ENCODE measurements at places on chromosomes 16 and 17.

DNA sequence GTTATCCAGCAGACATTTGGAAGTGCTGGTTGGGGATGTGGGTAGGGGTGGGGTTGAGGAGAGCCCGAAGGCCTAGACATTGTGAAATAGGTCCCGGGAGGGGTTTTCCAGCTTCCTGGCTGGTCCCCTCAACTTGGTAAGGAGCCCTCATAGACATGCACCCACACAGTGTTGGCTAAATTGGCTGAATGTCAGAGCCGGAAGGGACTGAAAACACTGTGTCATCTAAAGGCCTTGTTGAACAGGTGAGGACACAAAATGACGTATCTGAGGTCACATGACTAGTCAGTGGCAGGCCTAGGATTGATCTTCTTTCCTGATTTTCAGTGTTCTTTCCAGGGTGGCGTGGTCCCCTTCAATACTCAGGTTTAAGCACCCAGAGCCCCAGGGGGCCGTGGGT, 27.6 kb downstream of the ITGB3 start:
- DNase-seq: no peak

GRCh38 chr16:48004141-48004695, 151.6 kb downstream of the ABCC12 start:
- DNase-seq: no peak

DNA sequence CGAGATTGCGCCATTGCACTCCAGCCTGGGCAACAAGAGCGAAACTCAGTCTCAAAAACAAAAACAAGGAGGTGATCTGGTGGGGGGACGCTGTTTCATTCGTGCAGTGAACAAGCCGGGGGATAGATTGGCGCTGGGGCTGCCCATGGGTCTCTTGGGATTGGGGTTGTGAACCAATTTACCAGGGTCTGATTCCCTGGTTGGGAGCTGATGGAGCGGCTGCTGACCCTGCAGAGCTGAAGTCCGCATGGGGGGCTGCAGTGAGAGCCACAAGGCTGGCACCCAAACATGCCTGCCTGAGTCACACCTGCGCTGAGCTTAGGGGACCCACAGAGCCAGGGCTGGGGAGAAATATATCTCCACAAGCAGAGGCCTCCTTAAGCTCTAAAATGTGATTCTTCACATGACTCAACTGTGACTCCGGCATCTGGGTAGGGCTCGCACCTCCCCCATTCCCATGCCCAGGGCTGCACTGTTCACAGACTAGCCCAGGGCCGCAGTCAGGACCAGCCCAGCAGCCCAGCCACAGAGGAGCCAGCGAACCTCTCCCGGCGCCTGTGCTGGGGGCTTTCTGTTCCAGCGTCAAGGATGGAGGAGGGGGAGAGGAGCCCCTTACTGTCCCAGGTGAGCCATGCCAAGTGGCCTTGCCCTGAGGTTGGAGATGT, 5.0 kb downstream of the TSPAN10 start:
- peak; percentile 79 for DNase-seq

DNA sequence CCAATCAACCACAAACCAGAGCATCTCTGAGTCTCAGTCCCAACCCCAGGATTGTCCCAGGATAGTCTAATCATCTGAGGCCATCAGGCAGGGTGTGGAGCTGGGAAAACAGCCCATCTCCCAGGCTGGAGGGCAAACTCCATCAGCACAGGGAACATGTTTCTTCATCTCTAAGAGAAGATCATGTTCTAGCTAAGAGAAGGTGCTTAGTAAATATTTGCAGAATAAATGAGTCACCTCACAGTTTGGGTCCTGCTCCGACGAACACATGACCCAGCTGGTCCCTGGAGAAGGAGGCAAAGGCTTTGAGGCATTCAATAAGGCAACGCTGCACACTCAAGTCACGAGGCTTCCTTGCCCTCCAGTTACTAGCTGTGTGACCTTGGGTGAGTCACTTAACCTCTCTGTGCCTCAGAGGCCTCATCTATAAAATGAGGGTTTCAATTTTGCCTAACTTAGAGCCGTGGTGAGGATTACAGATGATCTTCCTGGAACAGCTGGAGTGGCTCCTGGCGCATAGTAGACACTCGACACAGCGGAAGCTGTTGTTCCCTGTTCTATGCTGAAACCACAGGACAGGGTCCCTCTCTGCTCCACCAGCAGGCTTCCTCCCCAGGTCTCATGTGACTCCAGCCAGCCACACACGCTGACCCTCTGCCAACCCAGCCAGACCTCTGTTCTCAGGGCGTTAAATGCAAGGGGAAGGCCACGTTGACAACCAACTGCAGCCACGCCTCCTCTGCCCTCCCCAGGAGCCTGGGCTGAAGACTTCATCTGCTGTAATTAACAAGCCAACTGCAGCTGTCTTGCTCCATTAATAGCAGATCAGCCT, 10.3 kb upstream of the RPL38 start:
- DNase-seq: peak; percentile 39

- DNase-seq: no peak
Measured at GRCh38 chr17:83193336-83194185, 114.2 kb downstream of the METRNL start.

DNA sequence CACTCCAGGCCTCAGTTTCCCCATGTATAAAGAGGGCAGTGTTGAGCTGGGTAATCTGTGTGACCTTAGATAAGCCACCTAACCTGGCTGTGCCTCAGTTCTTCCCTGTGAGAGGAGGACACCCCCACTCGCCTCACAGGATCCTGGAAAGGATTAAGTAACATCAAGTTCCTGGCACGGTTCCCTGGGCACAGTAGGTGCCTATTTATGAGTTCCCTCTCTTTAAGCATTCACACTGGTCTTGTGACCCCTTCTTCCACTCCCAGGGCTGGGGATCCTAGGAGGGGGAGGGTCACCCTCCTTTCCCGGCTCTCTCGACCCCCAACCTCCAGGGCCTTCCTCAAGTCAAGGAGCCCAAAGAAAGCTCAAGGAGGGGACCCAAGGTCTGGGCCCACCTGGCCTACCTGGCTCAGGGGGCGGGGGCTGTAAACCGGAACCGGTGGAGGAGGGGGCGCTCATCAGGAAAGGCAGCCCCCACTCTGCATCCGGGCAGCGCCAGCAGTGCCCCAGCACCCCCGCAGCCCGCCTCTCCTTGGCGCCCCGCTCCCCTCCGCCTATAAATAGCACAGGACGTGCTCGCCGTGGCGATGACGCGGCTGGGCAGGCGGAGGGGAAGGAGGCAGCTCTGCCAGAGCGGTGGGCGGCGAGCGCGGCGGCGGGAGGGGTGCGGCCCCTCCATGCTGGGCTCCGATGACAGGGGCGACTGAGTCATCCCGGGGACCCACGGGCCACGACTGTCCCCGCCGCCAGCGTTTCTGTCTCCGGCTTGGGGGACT, 9.4 kb downstream of the RPL19 start:
- DNase-seq: no peak

GRCh38 chr17:6547336-6547735, 9.0 kb downstream of the PITPNM3 start:
- DNase-seq: no peak

GRCh38 chr17:83192161-83192788, 112.9 kb downstream of the METRNL start:
- no peak for DNase-seq

- DNase-seq: peak; percentile 84
Measured at GRCh38 chr16:58661199-58661830, 23.3 kb downstream of the SLC38A7 start.

DNA sequence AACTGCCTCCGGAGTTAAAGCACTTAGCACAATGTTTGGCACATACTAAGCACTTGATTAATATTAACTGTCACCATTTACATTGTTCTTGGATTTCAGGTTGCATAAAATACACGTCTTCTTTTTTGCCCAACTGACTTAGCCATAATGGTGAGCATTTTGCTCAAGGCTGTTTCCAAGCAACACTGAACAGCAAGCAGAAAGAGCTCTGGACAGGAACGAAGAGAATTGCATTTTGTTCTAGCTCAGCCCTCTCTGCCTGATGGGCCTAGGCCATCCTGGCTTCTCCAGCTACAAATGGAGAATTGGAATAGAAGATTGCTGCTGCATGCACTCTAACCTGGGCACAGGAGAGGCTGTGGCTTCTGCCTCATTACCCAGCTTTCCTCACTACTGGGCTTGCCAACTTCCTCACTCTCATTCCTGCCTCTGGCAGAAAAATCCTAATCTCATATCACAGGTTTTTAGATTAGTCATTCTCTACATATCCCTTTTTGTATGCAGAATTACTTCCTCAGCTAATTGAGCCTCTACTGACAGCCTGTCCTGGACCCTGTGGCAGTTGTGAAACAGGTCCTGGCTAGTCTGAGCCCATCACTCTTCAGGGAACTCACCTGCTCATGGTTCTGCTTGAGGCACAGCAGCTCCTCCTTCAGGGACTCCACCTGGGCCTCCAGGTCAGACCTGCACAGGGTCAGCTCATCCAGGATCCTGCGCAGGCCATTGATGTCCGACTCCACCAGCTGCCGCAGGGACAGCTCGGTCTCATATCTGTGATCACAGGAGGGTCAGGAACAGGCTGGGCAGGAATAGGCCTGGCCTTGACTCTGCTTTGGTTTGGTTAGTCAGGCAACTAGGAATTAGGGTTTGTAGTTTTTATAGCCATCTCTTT, 2.5 kb downstream of the KRT33A start:
- DNase-seq: no peak

DNA sequence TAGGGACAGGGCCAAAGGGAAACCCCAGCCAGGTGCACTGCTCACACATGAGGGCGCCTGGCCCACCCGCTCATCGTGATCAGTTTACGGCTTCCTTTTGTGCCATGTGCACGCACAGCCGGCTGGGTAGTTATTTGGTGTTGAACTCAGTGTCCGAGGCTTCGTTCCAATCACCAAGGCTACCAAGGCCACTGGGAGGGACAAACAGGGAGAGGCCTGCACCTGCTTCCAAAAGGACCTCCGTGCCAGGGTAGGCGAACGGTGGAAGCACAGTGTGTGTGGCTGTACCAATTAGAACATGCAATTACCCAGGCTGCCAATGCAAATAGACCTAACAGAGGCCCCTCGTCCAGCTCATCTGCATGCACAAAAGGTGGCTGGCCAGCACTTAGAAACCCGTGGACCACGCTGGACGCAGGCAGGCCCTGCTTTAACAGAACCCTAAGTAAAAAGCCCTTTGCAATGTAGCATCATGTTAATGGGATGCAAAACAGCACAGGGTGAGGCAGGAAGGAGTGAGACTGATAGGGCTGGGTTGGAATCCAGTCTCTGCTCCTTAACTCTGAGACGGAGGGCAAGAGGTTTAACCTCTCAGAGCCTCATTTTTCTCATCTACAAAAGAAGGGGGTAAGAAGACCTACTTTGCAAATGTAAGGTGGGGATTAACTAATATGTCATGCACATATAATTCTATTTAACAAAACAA, 204.0 kb downstream of the XYLT1 start:
- DNase-seq: no peak

- DNase-seq: no peak
Measured at GRCh38 chr16:53121661-53122060, 66.9 kb downstream of the CHD9 start.

- no peak for DNase-seq
Measured at GRCh38 chr16:87851141-87851587, 18.1 kb downstream of the SLC7A5 start.

DNA sequence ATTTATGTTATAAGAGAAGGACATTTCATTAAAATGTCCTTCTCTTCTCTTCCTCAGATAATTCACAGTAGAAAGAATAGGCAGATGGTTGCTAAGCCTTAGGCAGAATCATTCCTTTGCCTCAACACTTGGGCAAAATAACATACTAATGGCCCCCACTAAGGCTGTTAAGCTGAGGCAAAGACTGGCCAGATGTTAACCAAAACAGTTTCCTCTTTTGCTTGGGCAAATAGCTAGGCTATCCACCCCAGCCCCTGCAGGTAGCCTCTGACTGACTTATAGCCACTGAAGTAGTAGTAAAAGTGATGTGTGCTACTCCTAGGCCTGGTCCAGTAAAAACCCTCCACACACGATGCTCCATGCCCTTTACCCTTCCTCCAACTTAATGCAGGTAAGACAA, 55.2 kb downstream of the SPAG9 start:
- no peak for DNase-seq

GRCh38 chr17:39867084-39867879, 720 bp upstream of the ZPBP2 start:
- DNase-seq: no peak

All from HT1080 (cell line).